ENCODE measurements at places on chromosomes 11 and 22.

GRCh38 chr11:17703951-17704350 is 15.4 kb upstream of the MYOD1 start:
- DNase-seq = no peak

DNA sequence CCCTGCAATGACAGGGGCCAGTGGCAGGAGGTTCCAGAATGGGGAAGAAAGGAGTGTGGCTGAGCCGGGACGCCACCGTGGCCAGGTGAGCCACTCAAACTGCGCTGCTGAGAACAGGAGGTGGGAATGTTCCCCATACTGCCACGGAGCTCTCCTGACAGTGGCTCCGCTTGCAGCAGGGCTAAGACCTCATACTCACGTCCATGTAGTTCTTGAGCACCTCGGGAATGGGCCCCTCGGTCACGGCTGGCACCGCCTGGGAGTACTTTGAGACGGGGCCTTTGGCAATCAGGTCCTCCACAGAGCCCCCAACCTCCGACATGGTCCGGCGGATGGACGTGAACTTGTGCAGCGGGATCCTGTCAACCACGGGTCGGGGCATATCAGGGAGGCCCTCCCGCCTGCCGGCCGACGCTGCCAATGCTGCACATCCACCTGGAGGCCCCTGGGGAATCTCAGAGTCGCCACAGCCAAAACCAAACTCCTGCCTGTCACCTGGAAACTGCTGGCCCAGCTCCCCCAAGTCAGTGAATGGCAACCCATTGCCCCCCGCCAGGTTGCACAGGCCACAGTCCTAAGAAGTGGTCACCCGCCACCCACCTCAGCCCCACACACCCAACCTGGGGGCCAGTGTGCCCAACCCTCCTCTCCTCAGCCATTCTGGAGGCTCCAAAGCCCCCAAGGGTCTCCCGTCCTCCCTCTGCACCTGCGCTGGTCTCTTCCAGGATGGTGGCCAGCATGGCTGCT is 2.4 kb downstream of the CTSD start:
- no peak for DNase-seq

GRCh38 chr11:20511982-20512381 is 87.4 kb upstream of the SLC6A5 start:
- no peak for DNase-seq

- no peak for DNase-seq
Measured at GRCh38 chr22:33070600-33070999, 12.4 kb upstream of the SYN3 start.

GRCh38 chr22:38452373-38453065 is 2.5 kb downstream of the KCNJ4 start:
- DNase-seq = peak; percentile 68

DNA sequence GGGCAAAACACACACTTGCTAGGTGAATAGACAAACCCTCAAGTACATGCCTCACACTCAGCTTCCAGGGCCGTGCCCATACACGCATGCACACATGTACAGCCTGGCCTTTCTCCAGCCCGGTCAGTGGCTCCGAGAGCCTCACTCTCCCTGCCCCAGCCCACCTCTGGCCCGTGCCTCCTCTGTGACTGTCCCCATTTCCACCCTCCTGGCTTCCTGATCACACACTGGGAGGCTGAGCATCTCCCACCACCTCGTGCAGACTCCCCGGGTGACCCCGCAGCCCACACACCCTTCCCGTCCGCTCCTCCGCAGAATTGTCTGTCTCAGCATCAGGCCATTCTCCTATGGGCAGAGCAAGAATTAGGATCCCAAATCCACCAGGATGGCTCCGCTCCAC is 634.1 kb downstream of the TBC1D22A start:
- DNase-seq = no peak

GRCh38 chr22:49881856-49882255 is 28.2 kb downstream of the ZBED4 start:
- no peak for DNase-seq

DNA sequence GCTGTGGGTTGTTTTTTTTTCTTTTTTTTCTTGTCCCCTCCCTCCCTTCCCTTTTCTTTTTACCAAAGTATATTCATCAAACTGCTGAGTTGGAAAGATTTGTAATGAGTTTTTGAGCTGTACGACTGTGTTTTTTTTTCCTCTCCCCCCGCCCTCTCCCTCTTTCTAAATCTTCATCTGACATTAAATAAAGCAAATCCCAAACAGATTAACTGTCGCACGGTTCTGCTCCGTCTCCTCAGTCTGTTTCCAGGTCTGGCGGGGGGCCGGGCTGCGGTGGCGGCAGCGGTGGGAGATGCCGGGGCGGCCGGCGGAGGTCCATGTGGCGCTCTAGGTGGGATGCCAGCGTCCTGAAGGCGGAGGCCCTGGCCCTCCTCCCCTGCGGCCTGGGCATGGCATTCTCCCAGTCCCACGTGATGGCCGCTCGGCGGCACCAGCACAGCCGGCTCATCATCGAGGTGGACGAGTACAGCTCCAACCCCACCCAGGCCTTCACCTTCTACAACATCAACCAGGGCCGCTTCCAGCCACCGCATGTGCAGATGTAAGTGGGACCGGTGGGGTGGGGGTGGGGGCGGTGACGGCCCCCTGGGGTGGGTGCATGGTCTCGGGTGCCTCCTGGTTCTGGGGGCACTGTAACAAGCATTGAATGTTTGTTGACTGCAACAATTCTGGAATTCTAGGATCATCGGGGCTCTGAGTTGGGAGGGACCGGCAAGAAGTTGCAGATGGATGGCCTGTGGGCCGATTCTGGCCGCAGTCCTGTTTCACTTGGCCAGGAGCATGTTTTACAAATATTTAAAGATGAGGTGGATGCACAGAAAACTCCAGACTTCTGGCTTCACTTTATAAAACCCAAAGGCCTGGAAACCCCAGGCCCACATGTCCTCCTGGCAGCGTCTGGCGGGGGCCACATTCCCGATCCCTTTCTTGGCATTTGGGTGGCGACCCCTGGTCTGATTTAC is 13.1 kb downstream of the MPPED1 start:
- no peak for DNase-seq

- DNase-seq = no peak
Measured at GRCh38 chr11:134037046-134037908, 31.6 kb upstream of the JAM3 start.
